ENCODE measurements at places on chromosomes 3 and 15.

GRCh38 chr3:99747915-99748314, 69.7 kb upstream of the CMSS1 start:
- DNase-seq = peak; percentile 12

DNA sequence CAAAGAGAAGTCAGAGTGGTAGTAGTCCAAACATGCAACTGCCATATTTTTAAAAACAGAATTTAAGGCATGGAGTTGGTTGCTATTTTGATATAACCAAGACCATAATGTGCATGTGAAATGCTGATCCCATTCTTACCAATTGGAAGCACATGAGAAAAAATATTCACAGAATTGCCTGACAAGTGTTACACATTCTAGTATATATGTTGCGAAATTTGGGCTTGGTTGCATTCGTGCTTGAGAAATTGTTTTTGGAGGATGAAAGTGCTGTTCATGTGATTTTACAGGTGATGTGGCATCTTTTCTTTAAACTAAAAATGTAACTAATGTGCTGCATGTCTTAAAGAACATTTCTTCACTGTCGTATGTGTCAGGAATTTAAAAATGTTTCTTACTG, 199.7 kb downstream of the CHL1 start:
- DNase-seq = no peak

GRCh38 chr15:100461049-100461448, 67.7 kb downstream of the CERS3 start:
- no peak for DNase-seq

DNA sequence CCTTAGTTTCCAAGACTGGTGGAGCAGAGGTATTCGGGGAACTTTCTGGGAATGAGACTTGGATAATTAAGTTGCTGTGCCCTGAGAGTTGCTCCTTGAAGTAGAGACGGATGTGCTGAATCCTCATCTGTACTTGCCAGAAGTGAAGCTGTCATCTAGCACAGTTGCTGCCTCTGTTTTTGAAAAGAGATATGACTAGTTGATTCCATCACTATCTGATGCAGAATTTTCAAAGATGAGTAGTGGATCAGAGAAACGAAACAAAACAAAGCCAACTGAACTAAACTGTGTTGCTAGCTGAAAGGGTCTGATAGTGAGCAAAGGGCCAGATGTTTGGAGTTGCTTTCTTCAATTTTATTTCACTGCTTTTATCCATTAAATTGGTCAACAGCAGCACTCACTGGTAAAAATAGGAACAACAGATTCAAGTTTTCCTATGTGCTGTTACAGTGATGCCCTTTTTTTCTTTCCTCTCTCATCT, 52.7 kb downstream of the MITF start:
- DNase-seq = no peak

GRCh38 chr3:114650808-114651207, 357.0 kb downstream of the TIGIT start:
- peak; percentile 23 for DNase-seq

GRCh38 chr3:89002191-89002590, 105.2 kb upstream of the EPHA3 start:
- DNase-seq = no peak

GRCh38 chr15:56568466-56569167, 103.7 kb upstream of the MNS1 start:
- DNase-seq = no peak

All from kidney epithelial cell (primary cell).